Hepatocyte (in vitro differentiated cells): ENCODE measurements at places on chromosomes 3 and 15.

DNA sequence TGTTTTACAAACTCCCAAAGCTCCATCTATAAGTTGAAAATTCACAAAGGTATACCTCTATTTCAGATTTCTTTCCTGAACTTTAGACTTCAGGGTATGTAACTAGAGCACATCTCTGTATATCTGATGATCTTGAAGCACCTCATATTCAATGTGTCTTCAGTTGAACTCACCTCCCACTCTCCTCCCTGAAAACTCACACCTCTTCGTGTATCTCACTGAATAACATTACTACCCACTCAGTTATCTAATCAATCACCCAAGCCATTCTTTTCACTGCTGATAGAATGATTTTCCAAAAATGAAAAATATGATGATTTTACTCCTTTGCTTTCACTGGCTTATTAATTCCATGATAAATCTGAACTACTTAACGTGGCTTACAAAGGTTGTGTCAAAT, 52.9 kb downstream of the GTPBP8 start:
- no peak for DNase-seq

- DNase-seq: no peak
These were observed 216.2 kb downstream of the ABHD5 start for GRCh38 chr3:43906849-43907507.

GRCh38 chr3:134060561-134061385, 31.0 kb upstream of the SLCO2A1 start:
- DNase-seq: no peak

DNA sequence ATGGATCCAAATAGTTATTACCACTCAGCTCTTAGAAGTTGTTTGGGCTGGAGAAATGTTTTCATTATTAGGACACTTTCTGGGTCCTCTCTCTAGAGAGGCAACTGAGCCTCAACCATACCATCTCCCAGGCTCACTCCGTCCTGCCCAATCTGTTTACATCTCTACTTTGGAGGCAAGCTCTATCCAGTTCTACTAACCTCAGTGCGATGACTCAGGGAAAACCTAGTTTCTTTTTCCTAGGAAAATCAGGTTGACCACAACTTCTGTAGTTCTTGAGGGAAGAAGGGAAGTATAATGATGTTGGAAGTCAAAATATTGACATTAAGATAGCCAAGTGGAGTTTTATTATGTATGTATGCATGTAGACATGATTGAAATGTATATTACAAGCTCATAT, 40.4 kb downstream of the LPP start:
- no peak for DNase-seq

GRCh38 chr3:27254896-27255295, 114.3 kb downstream of the NEK10 start:
- no peak for DNase-seq

DNA sequence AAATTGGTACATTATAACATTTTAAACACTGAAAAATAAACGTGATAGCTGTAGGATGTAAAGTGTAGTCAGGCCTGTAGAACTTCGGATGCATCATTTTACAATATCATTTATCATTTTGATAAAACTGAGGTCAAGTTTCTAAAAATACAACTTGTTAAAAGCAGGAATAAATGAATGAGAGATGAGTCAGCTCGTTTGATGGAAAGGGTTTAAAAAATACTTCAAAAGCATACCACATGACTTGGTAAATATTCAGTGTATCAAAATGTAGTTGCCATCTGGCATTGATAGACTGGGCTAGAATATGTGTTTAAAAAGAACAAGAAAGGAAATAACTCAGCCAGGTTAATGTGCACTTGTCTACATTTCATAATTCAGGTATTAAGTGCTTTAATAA, 357.0 kb downstream of the TIGIT start:
- DNase-seq: no peak

DNA sequence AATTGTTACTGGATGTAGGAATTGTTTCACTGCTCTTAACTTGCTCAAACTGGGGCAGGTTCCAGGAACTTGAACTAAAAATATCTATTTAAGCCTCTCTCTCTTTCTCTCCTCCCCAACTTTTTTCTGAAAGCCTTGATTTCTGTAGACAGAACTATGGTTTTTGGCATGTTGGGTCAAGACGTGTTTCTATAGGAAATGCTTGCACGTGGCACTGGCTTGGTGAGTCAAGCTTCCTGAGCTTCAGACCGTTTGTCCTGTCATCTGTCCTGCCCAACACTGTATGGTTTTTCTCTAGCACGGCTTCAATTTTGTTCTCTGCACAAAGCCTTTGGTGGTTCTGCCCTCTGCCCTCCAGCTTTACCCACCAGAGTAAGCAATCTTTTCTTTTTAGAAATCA, 13.5 kb downstream of the EAF1 start:
- no peak for DNase-seq

DNA sequence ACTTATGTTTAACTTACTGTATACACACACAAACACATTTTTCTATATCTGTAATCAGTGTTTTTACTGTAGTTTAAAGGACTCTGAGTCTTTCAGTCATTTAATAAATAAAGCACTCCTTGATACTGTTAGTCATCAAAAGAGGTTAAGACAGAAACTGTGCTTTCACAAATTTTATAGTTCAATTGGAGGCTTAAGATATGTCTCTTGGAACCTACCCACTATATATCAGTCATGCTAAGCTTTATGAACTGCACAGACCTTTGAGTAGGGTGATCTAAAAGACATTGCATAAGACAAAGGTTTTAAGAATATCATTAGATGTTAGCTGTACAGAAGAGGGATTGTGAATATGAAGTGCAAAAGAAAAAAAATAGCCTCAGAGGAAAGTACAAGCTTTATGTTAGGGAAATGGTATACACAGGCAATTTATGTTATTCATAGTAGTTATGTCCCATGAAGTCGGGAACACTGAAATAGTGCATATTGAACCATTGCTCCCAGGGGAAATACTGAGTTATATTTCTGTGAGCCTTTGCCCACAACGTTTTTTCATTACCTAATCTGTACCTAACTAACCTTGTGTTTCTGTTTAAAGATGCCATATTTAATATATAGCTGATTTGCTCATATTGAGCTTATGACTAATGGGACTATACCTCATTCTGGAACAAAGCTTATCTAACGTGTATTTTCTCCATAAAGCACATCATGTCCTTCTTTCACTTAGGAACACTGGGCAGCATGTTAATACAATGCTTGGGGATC, 19.7 kb downstream of the CHMP2B start:
- no peak for DNase-seq

- DNase-seq: no peak
These were observed 375.9 kb upstream of the NAALADL2 start for GRCh38 chr3:174483254-174483653.

DNA sequence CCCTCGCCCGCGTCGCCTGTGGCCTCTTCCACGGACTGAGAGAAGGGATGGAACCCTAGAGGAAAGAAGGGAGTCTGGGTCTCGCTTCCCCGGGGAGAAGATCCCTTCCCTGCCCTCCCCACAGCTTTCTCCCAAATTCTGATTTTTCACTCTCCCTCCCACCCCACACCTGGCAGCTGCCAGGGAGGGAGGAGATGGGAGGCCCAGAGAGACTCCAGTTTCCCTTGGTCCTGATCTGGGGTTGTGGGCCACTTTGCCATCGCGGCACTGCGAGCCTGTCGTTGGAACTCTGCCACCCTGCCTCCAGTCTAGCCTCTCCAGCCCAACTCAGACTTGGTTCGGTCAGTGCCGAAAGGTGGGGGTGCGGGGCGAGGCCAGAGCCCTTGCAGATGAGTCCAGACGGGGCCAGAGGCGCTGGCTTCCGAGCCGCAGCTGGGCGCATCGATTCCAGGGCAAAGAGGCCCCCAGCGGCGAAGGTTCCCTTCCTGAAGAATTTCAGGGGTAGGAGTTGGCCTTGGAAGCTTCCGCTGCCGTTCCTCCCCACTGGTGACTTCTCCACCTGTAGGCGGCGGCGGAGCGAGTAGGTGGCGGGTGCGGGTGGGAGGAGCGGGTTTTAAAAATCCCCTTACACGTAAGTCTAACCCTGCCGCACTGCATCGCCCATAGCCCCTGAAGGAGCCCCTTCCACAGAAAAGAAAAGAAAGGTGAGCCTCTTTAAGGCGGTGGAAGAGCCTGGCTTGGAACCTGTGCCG, 5.2 kb downstream of the WNT5A start:
- peak; percentile 57 for DNase-seq

DNA sequence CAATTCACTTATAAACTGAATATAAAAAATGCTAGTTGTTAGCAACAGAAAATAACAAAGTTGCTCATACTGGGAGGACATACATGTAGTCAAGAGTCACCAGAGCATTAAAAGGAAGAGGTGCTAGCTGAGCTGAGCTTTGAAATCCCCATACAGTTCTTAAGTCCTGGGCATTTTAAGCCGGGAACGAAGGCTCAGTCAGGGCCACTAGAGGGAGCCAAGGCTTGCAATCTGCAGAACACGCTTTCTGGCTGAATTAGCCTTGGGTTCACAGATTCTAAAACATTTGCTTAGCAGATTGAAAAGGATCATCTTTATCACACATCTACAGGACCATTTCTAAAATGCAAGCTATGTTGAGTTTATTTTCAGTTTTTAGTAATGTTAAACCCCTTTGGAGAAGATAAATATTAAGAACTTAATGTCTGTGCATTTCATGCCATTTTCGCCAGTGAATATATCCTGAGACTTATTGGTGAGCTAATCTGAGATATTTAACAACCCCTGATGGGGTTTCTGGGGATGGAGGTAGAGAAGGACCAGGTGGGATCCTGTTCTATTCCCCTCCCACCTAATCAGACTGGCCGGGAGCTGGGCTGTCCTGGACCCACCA, 26.3 kb upstream of the MNS1 start:
- peak; percentile 86 for DNase-seq

GRCh38 chr3:14007006-14007405, 117.7 kb downstream of the CHCHD4 start:
- DNase-seq: no peak

GRCh38 chr15:68541743-68542142, 37.0 kb upstream of the CORO2B start:
- no peak for DNase-seq

DNA sequence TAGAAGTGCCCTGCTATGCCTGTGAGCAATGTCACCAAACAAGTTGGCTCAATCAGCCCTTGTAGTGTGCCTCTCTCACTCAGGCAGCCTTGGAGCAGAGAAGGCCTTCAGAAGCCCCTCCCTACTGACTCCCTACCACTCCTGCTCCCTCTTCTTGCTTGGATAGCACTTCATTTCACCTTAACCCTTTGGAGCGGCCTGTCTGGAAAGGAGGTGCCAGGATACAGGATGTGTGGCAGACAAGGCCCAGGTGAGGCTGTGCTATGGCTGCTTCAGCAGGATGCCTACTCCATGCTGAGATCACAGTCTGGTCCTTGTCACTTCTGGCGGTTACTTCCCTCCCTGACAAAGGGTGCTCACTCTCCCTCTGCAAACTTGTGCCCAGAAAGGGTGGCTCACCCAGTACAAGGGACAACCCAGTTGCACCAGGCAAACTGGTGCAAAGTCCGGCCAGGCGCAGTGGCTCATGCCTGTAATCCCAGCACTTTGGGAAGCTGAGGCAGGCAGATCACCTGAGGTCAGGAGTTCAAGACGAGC, 1.1 kb downstream of the MON1A start:
- no peak for DNase-seq
